ENCODE measurements at places on chromosomes 2 and 18.

GRCh38 chr18:37666991-37667390 lies 101.4 kb upstream of the CELF4 start:
- no peak for DNase-seq

DNA sequence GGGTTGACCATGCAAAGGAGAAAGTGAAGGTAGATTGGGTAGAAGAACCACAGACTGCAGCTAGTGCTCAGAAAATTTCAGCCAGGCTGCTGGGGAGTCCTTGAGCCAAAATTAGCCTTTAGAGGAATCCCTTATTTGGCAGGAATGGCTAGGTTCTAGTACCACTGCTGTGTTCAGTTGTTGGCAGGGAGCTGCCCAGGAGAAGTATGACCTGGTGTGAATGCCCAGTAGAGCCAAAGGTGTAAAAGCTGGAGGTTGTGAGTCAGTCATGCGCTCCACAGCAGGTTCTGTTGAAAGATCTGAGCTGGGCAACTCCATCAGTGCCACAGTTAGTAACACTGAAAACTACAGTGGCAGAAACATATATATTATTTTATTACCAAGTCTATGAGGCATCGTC lies 36.4 kb upstream of the TBR1 start:
- no peak for DNase-seq

GRCh38 chr2:23386339-23387220 lies 1.6 kb downstream of the KLHL29 start:
- peak; percentile 48 for DNase-seq

GRCh38 chr2:26859622-26860021 lies 11.7 kb downstream of the DPYSL5 start:
- no peak for DNase-seq

- DNase-seq: no peak
These were observed 44.5 kb upstream of the SERPINB2 start for GRCh38 chr18:63843008-63843407.

DNA sequence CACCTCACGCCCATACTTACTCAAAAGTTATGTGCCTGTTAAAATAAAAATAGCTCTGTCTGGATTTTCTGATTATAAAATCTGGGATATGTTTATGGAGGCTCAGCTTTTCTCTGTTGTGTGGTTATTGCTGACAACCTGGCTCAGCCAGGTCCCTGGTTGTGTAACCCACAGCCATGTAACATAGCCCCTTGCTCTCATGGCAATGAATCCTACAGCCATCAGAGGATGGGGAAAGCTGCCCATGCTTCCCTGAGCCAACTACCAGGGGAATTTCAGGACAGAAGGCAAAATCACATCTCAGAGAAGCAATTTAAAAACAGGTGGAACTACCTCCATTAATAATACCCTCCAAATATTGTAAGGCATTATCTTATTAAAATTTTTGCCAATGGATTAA lies 29.7 kb downstream of the ST8SIA5 start:
- no peak for DNase-seq

DNA sequence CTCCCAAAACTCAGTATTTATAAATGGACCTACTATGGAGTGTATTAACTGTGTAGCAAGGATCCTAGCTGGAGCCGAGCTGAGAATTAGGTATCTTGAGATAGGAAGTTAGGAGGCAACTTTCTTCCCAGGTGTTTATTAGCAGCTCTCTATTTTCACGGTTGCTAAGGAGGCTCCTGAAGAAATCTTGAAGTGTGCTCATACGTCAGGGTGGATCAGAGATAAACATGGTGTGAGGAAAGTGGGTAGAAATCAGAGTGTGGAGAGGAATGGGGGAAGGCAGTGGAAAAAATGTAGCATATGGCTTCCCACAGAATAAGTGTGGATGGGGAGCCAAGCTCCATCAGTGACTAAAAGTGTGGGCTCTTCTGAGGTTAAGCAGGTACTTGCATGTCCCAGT lies 104.3 kb downstream of the ABCA12 start:
- no peak for DNase-seq

DNA sequence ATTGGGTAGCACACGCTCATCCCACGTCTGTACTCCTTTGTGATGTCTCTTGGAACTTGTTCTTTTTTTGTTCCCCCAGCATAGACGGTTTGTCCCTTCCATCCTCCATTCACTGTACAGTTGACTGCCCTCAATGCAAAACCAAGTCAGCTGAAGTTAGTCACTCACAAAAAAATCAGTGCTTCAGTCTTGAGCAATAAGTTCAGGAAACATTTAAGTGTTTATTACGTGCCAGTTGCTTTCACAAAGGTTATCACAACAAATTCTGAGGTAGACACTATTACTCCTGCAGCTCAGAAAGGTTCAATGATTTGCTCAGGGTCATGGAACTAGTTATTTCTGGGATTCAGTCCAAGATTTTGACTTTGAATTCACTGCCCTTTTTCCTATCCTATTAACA lies 102.2 kb downstream of the PDE1A start:
- DNase-seq: no peak

DNA sequence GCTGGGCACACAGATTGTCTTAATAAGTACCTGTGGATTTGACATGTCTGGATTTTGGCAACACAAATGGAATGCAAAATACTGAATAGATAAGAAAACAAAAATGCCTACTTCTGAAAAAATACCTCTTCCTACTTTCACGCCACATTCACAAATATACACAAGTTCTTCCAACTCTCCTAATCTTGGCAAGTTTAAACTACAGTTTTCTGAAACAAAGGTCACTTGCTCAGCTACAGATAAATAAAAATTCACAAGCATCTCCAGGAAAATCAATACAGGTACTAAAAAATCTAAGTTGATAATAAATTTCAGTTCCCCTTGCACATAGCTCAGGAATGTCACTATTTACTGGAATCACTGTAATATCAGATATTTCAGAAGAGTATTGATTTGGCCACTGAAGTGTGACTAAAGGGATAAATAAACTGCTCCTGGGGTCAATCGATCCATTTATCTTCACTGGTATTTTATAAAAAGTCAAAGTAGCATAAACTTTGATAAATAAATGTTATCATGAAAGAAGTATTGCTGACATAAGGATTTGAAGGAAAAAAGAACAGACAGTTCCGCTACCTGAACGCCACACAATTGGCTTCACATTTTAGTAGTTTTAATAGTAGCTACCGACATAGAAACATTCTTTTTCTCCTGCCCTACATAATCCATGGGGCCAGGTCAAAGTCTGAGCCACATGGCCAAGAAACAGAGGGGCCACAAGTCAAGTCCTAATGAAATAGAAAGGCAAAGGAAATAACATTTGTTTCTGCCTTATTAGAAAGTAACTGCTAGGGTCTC lies 243.1 kb downstream of the AFF3 start:
- DNase-seq: no peak

- no peak for DNase-seq
These were observed 542 bp upstream of the CNNM3 start for GRCh38 chr2:96815326-96816126.

DNA sequence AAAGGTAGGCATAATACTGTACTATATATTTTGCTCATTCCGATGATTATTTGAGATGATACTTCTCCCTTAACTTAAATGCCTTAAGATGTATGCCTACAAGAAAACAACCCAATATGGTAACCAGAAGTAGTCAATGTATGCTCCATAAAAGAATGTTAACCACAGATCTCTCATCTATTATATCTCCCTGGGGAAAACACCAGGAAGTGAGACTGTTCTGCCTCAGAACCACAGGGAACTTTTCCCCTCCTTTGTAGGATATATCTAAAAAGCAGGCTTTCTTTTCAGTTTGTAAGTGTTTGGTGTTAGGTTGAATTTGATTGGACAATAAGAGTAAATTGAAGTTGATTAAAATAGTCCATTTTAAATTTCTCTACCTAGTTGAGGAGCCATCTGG lies 1160.5 kb upstream of the NXPH2 start:
- no peak for DNase-seq

- DNase-seq: no peak
These were observed 70.3 kb downstream of the ARL4C start for GRCh38 chr2:234426616-234427015.

DNA sequence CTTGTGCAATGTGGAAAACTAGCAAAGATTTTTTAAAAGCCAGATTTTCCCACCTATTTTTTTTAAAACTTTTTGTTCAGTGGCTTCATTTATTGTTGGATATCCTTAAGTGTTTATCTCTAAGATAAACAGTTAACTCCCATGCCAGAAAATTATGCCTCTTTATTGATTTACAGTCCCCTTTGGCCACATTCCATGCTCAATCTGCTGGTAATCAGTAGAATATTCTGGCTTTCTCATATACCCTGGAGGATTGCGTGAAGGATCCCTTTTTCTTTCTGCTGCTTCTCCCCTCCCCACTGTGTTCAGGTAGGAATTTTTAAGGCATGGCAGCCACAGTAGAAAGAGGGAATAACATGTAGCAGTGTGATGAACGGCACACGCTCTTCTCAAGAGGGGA lies 2.6 kb downstream of the GRHL1 start:
- no peak for DNase-seq

DNA sequence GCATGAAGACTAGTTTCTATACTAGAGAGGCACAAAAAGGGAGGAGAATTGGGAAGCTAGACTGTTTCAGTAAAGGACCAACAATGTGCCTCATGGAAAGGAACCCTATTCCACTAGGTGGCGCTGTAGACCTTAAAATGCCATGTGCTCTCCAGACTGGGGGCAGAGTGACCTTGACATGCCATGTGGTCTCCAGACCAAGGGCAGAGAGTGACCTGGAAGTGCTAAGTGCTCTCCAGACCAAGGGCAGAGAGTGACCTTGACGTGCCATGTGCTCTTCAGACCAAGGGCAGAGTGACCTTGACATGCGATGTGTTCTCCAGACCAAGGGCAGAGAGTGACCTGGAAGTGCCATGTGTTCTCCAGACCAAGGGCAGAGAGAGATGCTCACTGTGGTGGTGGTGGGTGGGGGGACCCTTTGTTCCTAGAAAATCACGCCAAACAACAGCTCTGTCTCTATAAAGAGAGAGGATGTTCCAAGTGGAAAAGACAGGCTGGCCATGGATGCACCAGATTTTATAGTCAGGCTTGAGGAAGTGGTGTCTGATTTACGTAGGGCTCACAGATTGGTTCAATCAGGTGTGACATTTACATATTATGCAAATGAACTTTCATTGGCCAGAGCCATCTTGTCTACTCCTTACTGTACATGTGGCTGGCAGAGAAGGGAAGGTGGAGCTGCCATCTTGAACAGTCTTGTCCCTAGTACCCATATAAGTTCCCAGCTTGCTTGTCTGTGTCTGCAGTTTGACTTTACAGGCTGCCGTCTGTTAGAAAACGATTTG lies 344.0 kb upstream of the DDX18 start:
- peak; percentile 63 for DNase-seq

- no peak for DNase-seq
These were observed 132.8 kb downstream of the CD226 start for GRCh38 chr18:69814861-69815385.

GRCh38 chr2:45922577-45922988 lies 271.1 kb downstream of the PRKCE start:
- DNase-seq: peak; percentile 87

- no peak for DNase-seq
These were observed 103.8 kb downstream of the GAREM1 start for GRCh38 chr18:32366586-32367538.

- no peak for DNase-seq
These were observed 31.1 kb downstream of the MYO7B start for GRCh38 chr2:127566576-127566975.

- DNase-seq: no peak
These were observed 118.5 kb downstream of the AGAP1 start for GRCh38 chr2:235612181-235612950.

- no peak for DNase-seq
These were observed 755 bp downstream of the SPAST start for GRCh38 chr2:32064021-32064601.

DNA sequence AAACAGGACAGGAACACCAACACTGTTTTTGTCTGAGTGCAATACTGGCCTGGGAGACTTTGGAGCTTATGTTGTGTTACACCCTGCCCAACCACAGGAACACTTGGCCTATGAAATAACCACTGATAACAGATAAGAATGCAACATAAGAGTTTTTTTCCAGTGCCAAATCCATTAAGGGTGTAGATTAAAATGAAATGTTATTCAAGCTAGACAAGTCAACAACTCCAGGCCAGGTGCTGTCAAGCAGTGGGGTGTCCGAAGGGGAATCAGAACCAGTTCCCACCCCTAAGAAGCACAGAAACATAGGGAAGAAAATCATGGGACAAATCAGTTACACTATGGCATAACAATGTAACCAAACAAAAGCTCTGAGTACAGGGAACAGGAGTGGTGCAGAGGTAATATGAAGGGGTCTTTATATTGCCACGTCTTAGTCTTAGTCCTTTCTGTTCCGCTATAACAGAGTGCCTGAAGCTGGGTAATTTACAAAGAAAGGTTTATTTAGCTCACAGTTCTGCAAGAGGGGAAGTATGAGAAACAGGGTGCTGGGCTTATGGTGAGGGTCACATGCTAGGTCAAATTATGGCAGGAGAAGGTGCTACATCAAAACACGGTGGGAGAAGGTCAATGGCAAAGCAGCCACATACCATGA lies 3.8 kb downstream of the AFG3L2 start:
- DNase-seq: no peak

DNA sequence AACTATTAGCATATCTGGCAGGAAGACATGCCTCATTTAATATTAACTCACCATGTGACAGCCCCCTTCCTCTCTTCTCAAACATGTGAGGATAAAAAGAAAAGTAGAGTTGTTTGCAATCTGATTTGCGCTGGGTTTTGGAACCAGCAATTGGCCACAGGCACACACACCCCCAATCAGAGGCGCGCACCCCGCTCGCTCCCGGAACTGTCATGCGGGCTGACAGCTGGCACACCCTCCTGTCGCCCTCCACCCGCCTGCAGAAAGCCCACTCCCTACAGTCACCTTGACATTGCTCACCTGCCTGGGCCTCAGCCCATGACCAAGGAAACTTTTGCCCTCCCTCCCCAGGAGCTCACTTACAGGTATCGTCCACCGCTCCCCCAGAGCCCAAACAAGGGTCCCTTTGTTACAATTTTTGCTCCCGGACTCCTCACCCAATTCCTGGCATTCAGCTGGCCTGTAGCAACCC lies 1.1 kb downstream of the COBLL1 start:
- DNase-seq: no peak

DNA sequence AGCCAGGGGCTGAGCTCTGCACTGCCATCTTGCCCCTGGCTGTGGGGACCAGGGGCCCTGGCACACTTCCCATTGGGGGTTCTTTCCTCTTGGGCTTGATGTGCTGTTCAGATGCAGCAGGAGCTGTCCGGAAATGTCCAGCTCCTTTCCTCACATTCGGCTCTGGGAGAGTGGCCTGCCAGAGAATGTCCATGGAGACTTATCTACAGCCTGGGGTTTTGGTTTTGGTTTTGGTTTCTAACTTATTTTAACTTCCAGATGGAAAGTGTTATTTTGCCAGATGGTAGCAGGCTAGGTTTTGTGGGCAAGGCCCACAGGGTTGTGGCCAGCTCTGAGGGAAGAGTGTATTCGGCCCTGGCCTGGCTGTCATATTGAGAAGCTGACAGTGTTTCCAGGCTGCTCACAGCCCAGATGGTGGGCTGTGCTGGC lies 177.3 kb downstream of the ANKRD30B start:
- DNase-seq: no peak

DNA sequence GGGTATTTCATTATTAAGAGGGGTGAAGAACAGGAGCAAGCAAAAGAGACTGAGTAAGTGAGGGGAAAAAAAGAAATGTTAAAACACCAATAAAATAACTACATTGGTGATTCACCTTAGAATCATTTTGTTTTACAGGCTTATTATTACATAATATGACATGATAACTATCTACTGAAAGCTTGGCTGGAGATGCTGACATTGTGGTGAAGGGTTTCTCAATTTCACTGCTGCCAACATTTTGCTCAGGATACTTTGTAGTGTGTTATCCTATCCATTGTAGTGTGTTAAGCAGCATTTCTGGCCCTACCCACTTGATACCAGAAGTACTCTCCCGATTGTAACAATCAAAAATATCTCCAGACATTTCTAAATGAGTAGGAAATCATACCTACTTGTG lies 1564.6 kb upstream of the NXPH2 start:
- no peak for DNase-seq

Data from BE2C (cell line).